Osteoblast (primary cell): ENCODE measurements at places on chromosomes 6 and 20.

DNA sequence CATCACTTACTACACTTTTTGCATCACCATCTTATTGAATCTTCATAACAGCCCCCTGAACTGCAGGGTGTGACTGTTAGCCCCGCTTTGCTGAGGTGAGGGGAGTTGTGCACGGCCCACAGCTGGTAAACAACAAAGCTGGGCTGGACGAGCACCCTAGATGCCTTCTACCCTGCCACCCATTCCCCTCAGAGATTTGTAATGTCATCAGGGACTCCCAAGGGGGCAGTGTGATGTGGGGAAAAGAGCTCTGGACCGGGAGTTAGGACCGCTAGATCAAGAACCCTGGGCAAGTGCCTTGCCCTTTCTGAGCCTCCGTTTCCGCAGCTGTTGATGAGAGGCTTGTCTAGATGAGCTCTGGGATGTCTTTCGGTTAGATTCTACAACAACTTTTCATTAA, 20.9 kb downstream of the PKIG start:
- DNase-seq = peak; percentile 49

DNA sequence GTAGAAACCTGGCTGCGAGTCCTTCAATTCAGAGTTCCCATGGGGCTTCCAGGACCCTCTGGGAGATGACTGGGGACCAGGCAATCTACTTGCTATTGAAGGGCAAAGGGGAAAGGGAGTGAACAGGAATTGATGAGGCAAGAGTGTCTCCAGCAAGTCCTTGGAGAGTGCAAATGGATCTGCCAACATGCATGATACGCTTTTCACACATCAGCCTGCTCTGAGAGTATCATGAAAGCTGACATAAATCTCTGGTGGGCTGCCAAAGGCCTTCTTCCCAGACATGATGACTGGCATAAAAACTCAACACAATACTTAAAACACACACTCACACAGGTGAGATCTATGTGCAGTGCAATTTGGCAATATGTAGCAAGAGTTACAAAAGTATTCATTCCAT, 759.1 kb downstream of the PTPRT start:
- no peak for DNase-seq

- no peak for DNase-seq
Measured at GRCh38 chr6:90584636-90585255, 2.1 kb downstream of the MAP3K7 start.

- no peak for DNase-seq
Measured at GRCh38 chr20:21280522-21281016, 22.6 kb upstream of the XRN2 start.

GRCh38 chr6:16759181-16759645, 2.0 kb downstream of the ATXN1 start:
- no peak for DNase-seq

- no peak for DNase-seq
Measured at GRCh38 chr6:112389842-112390241, 42.7 kb downstream of the RFPL4B start.

- DNase-seq = no peak
Measured at GRCh38 chr6:9982215-9982614, 432.7 kb downstream of the TFAP2A start.

DNA sequence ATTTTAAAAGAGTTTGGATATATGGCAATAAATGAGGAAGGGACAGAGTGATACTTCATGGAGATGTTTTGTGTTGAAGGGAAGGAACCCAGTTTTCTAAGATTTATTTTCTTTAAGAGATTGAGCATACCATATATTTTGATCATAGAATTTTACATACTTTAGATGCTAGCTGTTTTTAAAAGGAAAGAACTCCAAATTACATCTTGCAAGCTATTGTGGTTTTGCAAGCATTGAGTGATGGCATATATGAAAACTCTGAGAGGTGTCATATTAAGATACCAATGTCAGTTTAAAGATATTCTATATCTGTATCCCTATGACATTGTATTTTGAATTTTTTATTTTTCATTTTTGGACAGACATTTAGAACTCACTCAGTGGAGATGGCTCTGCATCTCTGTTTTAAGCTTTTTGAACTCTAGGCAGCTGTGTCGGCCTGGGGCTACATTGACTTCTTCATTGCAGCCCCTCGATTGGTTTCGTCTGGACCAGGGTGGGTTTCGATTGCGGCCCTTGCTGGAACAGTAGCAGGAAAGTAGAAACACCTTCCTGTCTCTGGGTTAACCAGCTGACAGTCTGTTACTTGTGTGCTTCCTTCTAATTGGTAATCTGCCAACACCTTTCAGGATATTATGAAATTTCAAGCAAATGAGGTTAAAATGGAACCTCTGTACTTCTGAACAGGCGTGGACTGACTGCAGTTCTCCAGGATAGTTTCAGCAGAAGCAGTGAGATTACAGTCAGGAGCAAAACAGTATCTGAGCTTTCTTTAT, 14.0 kb downstream of the IGF2R start:
- no peak for DNase-seq

DNA sequence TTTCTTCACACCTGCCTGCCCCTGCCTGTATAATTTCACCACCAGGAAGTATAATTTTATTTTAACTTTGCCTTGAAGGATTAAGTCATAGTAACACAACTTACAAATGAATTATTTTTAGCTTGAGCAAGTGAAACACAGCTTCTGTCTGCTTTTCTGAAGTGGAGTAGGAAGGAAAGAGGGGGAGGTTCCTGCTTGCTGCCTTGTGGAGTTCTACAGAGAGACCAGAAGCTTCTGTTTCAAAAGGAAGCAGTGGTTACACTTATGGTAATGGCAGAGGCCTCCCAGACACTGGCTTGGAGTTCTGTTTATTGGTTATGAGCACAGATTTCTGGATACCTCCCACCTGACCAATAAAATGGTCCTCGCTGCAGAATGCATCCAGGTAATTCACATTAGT, 159.6 kb downstream of the TMEM200A start:
- DNase-seq = no peak

- DNase-seq = no peak
Measured at GRCh38 chr20:61663521-61664425, 401.9 kb downstream of the TAF4 start.
